ENCODE measurements at places on chromosomes 16 and 17. TPM values are rescaled to one million over a fixed set of nuclear protein-coding genes. Genes with fewer than 3 reads are reported as not detected.

DNA sequence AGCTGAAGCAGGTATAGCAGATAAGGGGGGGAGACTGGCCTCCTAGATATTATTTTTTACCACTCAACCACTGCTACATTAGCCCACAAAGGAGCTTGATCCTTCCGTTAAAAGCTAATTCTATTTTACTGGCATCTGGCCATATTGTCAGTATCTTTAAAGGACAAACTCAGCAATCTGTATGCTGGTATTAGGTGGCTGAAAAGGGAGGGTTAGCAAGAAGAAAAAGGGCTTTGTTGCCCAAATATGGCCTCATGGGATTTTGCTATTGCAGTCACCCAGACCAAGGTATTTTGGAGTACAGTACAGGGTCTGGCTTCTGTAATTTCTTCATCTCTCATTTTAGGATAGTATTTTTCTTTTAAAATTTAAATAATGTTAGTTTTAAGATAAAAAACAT lies 14.4 kb downstream of the RFWD3 start:
- no peak for DNase-seq

DNA sequence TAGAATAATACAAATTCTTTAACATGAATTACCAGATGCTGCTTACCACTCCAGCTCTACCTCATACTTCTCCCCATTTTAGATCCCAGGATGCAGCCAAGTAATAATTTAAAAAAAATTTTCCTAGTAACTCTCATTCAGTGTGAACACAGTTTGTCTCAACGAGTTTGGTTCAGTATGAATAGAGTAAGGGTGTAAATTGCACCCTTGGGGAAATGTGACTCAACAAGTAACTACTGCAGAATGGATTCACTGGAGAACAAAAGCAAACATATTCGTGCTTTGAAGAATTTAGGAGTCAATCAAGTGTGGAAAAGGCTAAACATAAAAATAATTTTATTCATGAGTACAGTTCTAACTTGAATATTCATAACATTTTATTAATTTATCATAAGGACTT lies 23.0 kb downstream of the KCNJ16 start:
- DNase-seq, result no peak

DNA sequence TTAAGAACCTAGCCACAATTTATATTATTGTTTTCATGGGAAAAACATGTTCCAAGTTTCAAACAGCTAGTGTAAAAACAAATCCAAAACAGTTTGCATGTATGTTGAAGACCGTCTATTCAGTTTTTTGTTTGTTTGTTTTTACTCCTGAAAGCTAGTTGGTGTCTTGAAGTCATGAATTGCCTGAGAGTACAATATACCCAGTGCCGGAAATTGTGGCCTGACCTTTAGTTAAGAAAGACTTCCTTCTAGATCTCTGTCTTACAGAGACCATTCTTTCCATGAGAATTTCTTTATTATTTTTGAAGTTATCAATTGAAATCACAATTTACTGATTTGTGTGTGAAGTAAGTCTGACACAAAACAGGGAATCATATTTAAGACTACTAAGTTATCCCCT lies 474.8 kb downstream of the KCNJ2 start:
- no peak for DNase-seq

DNA sequence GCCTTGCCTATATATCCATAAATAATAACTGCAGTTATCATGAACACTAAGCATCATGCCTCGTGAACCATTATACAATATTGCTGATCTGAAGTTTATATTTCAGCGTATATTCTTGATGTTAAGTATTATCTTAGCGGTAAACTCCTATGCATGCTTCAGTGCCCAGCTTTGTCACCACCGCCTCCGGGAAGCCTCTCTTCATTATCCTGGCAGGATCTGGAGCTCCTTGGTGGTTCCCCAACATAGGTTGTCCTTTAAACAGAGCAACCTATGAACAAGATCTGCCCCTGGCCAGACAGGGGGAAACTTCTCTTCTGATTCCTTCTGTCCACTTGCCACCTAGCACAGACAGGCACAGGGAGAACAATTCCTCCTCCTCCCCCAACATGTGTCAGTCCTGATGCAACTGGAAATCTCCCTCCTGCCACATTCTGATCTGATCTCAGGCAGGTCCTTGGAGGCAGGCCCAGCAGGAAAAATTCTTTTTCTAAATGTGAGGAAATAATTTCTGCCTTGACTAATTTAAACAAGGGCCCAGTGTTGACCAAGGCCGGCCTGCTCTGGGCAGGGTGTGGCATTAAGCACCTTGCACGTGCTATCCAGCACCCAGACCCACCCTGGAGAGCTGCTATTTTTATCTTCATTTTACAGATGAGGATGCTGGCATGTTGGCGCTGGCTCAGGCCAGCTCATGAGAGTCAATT lies 22.4 kb downstream of the SPNS2 start:
- no peak for DNase-seq

DNA sequence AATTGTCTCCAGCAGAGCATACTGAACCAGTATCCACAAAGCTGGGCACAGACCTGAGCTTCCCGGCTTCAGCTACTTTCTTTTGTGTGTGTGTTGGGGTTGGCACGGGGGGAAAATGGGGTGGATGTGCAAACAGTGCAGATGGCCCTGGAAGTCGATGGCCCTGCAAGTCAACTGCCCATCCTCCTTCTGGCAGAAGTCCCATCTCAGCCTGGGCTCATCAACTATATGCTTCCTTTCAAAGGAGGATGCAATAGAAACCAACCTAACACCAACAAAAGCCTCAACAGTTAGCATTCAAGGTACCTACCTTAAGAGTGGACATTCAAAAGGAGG lies 55.7 kb downstream of the SOX9 start:
- DNase-seq, result no peak

DNA sequence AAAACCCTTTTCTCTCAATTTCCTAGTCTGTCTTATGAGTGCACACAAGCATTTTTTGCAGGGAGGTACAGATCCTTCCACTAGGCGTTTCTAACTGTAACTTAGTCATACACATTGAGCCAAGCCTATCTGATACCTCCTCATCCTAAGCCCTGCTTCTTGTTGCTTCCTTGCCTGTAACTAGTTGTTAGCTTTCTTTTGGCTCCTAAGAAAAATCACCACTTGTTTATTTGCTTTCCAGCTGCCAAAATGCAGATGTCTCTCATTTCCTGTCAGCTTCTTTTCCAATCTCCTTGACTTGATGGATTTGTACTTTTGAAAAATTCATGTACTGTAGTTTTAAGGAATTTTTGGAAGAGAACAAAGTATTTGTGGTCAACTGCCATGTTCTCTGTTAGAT lies 73.7 kb downstream of the TNRC6C start:
- DNase-seq, result no peak

DNA sequence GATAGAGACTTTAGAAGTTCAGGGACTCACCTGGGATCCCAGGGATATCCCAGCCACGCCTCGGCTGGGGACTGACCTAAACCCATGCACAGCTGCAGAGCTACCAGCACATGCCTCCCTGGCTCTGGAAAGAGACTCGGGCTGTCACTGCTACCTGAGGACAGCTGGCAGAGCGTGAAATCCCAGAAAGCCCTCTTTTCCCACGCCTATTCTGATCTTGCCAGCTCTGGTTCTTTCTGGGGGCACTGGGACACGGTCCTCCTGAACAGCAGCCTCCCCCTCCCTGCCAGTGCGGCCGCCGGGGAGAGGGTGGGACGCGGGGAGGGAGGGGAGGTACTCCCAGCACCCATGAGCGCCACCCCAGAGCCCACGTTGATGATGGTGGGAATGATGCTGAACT lies 10.8 kb downstream of the P2RX5 start:
- DNase-seq, result no peak

- no peak for DNase-seq
Measured at GRCh38 chr16:83011939-83012338, 385.2 kb downstream of the CDH13 start.

- no peak for DNase-seq
Measured at GRCh38 chr16:74099530-74099929, 197.1 kb upstream of the PSMD7 start.

GRCh38 chr17:82241183-82241925 lies 12.5 kb downstream of the SLC16A3 start:
- DNase-seq, result no peak

DNA sequence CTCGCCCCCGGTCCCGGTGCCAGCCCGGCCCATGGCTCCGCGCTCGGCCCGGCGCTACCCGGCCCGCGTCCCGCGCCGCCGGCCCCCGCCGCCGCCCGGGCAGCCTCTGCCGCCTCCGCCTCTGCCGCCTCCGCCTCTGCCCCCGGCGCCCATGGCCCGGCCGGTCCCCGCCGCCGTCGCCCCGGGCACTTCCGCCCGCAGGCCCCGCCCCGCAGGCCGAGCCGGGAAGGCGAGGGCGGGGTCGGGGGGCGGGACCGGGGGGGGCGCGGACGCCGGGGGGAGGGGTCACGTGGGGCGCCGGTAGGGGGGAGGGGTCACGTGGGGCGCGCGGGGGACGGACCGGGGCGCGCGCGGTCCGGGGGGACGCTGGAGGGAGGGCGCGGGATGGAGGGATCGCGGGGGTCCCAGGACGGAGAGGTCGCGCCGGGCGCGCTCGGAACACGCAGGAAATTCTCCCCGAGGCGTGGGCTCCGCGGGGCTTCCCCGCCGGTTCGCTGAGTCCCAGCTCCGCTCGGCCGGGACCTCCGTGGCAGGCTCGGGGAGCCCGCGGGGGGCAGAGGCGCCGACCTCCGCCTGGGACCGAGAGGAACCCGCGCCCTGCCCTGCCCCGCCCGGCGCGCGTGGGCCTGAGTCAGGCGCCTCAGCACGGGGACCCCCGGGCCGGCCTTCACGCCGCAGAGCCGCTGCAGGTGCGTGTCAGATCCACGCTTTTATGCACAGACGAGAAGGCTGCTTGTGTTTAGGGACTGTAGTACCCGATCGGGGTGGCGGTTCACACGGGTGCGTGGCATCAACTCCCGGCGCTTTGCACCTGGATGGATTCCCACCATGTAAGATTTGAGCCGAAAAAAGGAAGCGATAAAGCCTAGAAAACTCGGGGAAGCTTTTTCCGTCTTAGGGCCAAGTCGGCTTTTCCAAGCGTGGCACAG lies at the start of gene PGAP6:
Gene PGAP6, minus strand, starts transcription at position 190 of the 929 bp plus-strand sequence. Its CDS starts 157 bp downstream, at position 33.
- DNase-seq, result no peak

DNA sequence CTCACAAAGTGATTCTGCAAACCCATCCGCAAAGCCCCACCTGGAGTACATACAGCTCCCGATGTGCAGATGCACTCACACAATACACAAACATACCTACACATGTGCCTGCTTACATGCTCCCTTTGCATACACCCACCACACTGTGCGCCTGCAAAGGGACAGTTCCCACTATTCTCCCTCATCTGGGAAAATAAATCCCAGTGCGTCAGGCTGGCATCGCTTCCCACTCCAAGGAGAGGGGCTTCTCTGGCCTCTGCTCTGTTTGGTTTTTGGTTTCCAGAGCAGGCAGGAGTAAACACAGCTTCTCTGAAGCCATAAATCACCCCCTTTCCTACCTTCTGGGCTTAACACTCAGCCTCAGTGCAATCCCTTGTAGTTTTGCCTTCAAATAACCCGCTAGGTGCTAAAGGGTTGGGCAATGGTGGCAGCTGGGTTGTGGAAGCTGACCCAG lies 14.7 kb downstream of the HOXB4 start:
- DNase-seq, result no peak

GRCh38 chr17:34714475-34715410 lies 135.4 kb downstream of the TMEM132E start:
- DNase-seq, result no peak

DNA sequence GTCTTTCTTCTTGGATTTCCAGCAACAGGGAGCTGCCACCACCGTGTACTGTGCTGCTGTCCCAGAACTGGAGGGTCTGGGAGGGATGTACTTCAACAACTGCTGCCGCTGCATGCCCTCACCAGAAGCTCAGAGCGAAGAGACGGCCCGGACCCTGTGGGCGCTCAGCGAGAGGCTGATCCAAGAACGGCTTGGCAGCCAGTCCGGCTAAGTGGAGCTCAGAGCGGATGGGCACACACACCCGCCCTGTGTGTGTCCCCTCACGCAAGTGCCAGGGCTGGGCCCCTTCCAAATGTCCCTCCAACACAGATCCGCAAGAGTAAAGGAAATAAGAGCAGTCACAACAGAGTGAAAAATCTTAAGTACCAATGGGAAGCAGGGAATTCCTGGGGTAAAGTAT lies 389.0 kb downstream of the MAF start:
- DNase-seq, result no peak

GRCh38 chr17:74957935-74958740 lies 14.4 kb downstream of the HID1 start:
- DNase-seq, result no peak

DNA sequence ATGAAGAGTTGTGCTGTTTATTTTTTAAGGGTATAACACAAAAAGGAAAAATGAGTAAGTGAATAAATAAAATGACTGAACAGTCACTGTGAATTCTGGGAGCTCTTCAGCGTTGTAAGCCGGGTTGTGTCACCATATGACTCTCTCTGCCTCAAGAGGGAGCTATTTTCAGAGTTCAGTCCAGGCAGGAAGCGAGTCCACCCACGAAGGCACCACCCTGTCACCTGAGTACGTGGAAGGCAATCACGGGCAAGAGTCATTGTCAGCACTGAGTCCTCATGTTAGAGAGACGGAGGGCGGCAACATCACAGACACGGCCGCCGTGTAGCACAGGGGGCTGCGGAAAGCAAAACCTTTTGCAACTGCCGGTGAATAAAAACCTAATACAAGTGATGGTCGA lies 227.6 kb downstream of the UTP18 start:
- DNase-seq, result no peak

GRCh38 chr16:3157229-3158025 lies 22.6 kb downstream of the ZNF213 start:
- DNase-seq, result peak; percentile 89

- DNase-seq, result no peak
Measured at GRCh38 chr17:55158439-55158838, 106.3 kb upstream of the HLF start.

GRCh38 chr17:80416260-80416939 lies 1.4 kb downstream of the ENDOV start:
- no peak for DNase-seq

DNA sequence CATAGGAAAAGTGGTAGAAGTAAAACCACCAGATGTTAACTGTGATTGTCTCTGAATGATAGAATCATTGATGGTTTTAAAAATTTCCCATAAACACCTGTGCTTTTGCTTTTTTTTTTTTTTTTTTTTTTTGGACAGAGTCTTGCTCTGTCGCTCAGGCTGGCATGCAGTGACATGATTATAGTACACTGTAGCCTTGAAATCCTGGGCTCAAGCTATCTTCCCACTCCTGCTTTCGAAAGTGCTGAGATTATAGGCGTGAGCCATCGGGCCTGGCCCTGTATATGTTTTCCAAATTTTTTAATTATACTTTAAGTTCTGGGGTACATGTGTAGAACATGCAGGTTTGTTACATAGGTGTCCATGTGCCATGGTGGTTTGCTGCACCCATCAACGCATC lies 80.5 kb downstream of the NF1 start:
- DNase-seq, result no peak

- peak; percentile 80 for DNase-seq
Measured at GRCh38 chr17:77963441-77963840, 4.9 kb downstream of the TNRC6C start.

- no peak for DNase-seq
Measured at GRCh38 chr16:13999071-13999894, 71.8 kb upstream of the MRTFB start.

- DNase-seq, result no peak
Measured at GRCh38 chr16:11848842-11849241, 2.5 kb downstream of the RSL1D1 start.

PPM1E gene
- polyA plus RNA-seq, result 0.64 TPM

CDH13 gene
- polyA plus RNA-seq, result 54.8 TPM

CTRB1 gene
- polyA plus RNA-seq, result not detected

PERCC1 gene
- polyA plus RNA-seq, result not detected

TLCD3B gene
- polyA plus RNA-seq, result not detected

VTN gene
- 0.53 TPM for polyA plus RNA-seq

NLRP1 gene
- 80.5 TPM for polyA plus RNA-seq

RDM1 gene
- not detected for polyA plus RNA-seq

FTO gene
- polyA plus RNA-seq, result 123 TPM

SEPTIN1 gene
- not detected for polyA plus RNA-seq

TMEM95 gene
- not detected for polyA plus RNA-seq

ASPHD1 gene
- polyA plus RNA-seq, result 3.5 TPM

CHD9NB gene
- polyA plus RNA-seq, result 1.2 TPM

MFSD11 gene
- 20.3 TPM for polyA plus RNA-seq

Data from AG04450 (cell line).